Omental fat pad (tissue), 4 donors: ENCODE measurements at places on chromosomes 16 and 17.

- no peak for DNase-seq
These were observed at the start of gene DNAH2 for GRCh38 chr17:7716901-7717755. Gene DNAH2 (plus strand): TSS chr17:7717744. CDS start chr17:7719735, 1,991 bp downstream.

GRCh38 chr16:30903596-30903995 lies 7.2 kb downstream of the CTF1 start:
- no peak for DNase-seq

DNA sequence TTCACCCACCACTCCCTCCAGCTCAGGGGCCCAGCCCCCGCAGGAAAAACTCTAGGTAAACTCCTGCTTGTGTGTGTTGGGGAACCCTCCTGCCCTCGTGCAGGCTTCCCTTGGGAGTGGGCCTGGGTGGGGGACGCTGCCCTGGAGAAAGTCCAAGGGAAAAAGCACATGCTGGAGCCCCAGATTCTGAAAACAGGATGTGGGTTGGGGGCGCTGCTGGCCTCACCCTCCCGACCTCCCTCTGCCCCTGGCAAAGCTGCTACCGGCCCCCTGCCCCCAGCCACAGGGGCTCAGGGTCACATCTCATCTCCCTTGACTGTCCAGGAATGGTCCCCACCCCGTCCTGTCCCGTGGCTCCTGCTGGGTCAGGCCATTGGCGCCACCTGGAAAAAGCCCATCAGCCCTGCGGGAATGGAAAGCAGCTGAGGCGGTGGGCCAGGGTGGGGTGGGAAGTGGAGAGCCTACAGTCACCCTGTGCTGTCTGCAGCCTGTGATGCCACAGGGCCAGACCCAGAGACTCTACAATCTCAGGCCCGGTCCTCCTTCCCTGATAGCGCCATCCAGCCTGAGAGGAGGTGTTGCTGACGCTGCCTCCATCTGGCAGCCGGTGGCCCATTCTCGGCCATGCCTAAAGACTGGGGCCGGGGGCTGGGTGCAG lies 2.5 kb upstream of the GJD3 start:
- no peak for DNase-seq

GRCh38 chr16:90077757-90078578 lies 837 bp upstream of the PRDM7 start:
- DNase-seq = no peak

GRCh38 chr16:50910736-50911100 lies 168.8 kb downstream of the CYLD start:
- DNase-seq = no peak

GRCh38 chr17:65910836-65911235 lies 281.1 kb downstream of the CEP112 start:
- DNase-seq = no peak

- DNase-seq = no peak
These were observed 846 bp downstream of the ITGB3 start for GRCh38 chr17:47254403-47254943.

DNA sequence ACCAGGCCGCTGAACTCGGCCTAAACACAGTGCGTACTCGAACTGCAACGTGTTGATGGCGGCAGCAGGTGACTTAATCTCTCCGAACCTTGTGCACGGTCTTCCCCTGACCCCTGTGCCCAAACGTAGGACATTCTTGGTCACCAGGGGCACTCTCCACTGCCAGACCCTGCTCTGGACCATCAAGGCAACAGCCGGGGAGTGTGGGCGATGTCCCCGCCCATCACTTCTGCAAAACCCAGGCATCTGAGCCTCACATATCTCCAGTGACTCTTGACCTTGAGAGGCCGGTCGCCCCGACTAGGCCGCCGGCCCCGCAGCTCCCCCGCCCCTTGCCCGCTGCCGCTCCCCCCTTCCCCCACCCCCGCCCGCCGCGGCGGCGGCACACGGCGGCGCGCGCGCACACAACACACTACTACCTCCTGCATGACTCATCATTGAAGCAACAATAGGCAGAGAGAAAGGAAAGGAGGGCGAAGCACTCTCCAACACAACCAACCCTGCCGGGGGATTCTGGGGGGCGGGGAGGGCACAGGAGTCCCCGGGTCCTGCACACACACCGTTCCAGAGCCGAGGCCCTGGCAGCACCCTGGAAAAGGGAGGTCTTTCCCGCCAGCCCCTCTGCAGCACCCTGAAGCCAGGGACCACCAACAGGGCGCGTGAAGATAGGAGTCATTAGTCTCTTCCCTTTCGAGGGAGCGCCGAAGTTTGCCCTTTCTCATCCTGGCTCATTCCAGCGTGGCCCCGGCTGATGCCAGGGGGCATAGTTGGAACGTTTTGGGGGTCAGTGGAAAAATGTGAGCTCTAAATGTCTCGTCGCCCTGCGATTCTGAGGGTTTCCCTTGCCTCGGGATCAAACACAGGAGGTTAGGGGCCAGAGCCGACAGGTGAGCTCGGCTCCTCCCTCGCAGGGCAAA lies 1.9 kb downstream of the MNT start:
- no peak for DNase-seq

GRCh38 chr16:21162661-21163151 lies 4.2 kb downstream of the LDAF1 start:
- no peak for DNase-seq

- no peak for DNase-seq
These were observed 961 bp downstream of the AMFR start for GRCh38 chr16:56424404-56424764.

DNA sequence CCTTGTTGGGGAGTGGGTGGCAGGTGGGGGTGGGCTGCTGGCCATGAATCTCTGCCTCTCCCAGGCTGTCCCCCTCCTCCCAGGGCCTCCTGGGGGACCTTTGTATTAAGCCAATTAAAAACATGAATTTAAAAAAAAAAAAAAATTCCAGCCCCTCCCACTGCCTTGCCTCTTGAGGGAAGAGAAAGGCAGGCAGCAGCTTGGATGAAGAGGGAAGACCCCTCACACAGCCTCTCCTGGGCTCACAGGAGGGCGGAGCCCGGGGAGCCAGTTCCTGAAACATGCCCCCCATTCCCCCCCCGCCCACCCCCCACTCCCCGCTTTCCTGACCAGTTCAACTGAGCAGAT lies 1.8 kb upstream of the TCAP start:
- DNase-seq = no peak
